Neural crest cell (in vitro differentiated cells): ENCODE measurements at places on chromosomes 7 and 10.

DNA sequence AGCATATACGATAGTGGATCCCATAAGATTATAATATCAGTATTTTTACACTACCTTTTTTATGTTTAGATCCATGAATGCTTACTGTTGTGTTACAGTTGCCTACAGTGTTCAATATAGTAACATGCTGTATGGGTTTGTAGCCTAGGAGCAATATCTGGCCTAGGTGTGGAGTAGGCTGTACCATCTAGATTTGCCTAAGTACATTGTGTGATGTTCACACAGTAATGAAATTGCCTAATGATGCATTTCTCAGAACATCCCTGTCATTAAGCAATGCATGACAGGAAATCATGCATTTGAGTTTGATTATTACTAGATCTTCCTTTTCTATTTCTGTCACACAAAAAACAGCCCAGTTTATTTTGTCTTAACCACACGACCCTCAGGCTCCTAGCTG is 14.5 kb downstream of the CBX3 start:
- DNase-seq: no peak

- no peak for DNase-seq
These were observed 449.6 kb downstream of the KCNMA1 start for GRCh38 chr10:77188000-77188395.

DNA sequence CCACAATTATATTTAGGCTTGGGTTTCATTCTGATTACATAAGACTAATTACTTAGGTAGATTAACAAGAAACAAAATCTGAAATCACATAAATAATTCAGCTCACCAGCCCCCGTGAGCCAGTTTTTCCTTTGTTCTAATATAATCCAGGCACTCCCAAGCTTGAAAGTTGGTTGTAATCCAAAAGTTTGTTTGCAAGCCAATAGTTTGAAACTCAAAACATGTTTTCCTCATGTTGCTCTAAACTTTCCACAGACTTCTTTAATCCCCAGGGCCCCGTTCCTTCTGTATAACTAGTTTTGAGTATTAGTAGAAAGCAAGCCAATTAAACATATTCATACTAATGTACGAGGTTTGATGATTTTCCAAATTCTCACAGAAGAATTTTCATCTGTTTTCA is 56.1 kb downstream of the SP8 start:
- DNase-seq: no peak

DNA sequence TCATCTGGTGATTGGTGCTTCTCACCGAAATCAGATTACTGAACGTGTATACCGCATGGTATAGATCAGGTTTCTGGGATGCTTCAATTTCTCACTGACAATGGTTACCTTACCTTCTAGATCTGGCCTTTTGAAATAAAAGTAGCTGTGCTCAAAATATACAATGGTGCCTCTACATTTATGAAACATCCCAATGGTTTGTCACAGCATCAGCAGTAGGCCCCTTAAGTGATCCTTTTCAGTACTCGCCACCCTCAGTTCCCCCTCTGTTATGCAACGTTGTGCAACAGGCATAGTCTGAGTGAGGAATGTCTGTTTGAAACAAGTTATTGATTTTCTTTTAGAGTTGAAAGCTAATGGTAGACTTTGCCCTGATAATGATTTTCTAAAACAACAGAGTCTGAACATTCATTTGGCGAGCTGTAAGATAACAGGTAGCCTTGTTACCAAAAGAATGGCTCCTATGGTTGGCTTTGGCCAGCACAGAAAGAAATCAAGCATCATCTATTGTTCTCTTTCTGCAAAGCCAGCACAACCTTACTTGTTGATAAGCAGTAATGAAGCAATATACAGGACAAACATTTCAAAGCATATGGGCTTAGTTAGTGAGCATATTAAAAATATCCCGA is 693.9 kb downstream of the PARD3 start:
- no peak for DNase-seq

DNA sequence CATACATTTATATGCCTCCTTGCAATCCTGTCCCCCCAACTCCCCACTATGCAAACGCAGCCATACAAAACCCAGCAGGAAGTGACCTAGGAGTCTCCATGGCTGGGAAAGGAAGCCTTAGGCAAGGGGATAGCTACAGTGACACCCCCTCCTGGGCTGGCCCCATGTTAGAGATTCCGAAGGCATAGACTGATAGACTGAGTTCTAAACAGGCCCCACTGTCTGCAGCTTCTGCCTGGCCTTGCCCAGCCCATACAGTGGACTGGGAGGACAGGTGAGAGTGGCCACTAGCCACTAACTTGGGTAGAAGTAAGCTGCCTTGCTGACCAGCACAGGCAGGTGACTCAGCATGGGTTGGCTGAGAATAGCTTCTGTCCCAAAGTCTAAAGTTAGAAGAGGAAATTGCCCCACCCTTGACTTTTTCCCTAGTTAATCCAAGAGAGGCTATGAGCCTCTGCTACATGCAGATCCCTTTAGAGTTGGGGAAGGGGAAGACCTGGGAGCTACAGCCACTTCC is 106.3 kb downstream of the C10orf105 start:
- no peak for DNase-seq

DNA sequence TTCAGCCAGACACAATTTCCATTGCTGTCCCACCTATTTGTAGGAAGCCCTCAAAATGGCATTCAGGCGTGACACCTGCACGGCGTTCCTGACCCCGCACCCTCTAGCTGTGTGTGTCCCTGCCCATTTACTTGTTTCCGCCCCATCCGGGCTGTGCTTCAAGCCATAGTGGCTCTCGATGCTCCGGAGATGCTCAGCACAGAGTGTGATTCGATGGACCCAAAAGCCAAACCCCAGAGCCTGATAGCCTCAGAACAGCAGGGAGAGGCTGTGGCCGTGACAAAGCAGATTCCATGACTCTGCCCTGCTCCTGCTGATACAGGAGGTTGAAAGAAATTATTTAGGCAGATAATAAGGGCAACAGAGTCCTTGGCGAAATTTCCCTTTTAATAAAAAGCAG is 13.4 kb downstream of the BUD31 start:
- no peak for DNase-seq

GRCh38 chr7:99623702-99624447 is 7.1 kb downstream of the ZSCAN25 start:
- DNase-seq: no peak
